Calu3 (cell line): ENCODE measurements at places on chromosomes 3 and 15. TPM values are rescaled to one million over a fixed set of nuclear protein-coding genes. Genes with fewer than 3 reads are reported as not detected.

Gene BLM
- 26.7 and 31.8 TPM in 2 replicates for total RNA-seq

Gene NTRK3
- total RNA-seq: not detected in 2 replicates

Gene UBE2E2
- 19.1 and 25.1 TPM in 2 replicates for total RNA-seq

Gene VILL
- 52.6 and 86.8 TPM in 2 replicates for total RNA-seq

Gene TM6SF1
- not detected in 2 replicates for total RNA-seq

Gene ANKRD63
- total RNA-seq: 0.56 TPM in 1 of 2 replicates, not detected in the other

Gene ITIH4
- 1.6 and 3.0 TPM in 2 replicates for total RNA-seq

Gene ZNF501
- 0.61 and 0.71 TPM in 2 replicates for total RNA-seq

Gene RGMA
- 0.73 and 0.78 TPM in 2 replicates for total RNA-seq
